ENCODE measurements at places on chromosomes 4 and X.

- DNase-seq = no peak
Measured at GRCh38 chr4:140947506-140947905, 185.8 kb downstream of the RNF150 start.

DNA sequence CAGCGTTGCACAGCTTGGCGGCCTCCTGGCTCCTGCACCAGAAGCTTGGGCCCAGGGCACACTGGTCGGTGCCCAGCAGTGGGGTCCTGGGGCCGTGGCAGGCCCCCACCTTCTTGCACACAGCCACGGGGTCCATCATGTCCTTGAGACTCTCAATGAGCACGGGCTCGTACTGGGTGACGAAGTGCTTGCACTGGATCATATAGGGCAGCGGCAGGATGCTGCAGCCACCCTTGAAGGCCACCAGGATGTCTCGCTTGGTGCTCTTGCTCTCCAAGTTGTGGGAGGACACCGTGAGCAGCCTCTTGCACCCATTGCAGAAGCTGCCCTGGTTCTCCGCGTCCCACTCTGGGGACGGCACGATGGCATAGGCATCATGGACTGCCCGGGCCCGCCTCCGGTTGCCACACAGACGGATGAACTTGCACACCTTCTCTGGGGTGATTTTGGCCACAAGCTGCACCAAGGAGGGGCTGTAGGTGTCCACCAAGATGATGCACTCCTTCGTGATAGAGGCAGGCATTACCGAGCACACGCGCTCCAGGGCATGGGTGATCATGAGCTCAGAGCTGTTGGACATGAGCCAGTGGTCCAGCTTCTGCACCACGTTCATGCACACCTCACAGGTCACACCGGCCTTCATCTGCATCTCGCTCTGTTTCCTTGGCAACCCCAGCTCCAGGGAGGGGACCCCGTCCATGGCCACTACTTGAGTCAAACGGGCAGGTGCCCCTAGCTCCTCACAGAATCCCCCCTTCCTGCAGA lies 1.2 kb downstream of the PSAPL1 start:
- no peak for DNase-seq

DNA sequence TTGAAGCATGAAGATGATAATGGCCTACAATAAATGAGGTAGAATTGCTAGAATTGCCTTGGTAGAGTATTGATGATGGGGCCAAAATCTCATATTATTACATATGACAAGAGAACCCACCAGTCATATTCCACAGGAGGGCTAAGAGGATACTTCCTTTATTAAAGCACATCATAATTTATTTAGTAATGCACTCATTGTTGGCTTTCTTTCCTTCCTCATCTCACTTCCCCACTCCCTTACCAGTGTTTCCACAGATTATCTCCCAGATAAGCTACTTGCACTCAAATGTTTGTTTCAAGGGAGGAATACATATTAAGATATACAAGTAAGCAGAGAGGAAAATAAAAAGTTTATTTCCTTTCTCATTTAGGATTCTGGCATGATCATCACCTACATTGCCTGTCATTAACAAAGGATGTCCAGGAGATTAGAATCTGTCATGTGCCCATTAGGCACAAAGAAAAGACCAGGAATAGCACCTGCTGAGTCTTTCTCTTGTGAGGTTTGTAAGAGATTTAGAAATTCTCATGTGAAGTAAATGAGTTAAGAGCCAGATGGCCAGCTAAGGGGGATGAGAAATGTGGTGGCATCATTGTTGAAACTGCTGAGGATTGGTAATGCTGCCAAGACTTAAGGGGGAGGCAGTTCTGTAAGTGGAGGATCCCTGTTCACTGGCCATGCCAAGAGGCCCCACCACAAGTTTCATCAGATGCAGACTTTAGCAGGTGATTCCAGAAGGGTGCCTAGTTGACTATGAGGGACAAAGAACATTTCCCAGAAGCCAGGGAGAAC lies 52.4 kb upstream of the PRDM8 start:
- no peak for DNase-seq

DNA sequence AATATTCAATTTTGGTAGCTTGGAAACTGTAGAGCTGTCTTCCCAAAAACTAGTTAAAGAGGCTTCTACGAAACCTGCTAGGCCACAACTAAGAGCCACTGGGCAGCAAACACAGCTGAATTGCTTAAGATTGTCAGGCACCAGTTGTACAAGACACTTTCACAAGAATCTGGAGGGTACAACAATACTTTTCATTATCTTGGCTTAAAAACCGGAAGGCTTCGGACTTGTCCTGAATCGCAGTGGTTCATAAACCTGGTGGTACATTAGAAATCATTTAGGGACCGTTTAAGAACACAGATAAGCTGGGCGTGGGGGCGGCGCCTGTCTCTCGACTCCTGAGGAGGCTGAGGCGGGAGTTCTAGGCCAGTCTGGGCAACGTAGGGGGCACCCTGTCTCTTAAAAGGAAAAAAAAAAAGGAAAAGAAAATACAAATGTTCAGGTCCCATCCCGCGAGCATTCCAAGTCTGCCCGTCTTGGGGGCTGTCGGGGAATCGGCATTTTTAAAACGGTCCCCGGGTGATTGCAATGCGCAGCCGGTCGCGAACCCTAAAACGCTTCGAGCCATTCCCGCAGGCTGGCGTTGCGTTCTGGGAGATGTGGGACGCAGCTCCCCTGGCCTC lies 763 bp downstream of the PYURF start:
- peak; percentile 2 for DNase-seq

GRCh38 chr4:86924811-86925210 lies 10.0 kb upstream of the AFF1 start:
- DNase-seq = no peak

- no peak for DNase-seq
Measured at GRCh38 chr4:23855912-23856605, 33.8 kb downstream of the PPARGC1A start.

DNA sequence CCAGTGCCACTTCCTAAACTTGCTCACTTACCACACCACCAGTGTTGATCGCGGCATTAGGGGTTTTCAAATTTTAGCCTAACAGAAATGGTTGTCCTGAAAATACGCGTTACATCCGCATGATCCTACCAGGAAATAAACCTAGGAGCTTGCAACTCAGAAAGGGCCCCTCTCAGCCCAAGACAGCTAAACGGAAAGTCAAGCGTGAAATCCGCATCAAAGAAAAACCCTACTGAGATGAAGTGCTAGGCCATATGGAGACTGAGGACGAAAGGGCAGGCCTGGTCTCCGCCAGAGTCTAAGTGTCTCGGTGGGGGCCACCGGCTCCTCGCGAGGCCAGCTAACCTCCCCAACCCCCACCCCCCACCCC lies 626 bp downstream of the YTHDC1 start:
- no peak for DNase-seq

GRCh38 chr4:1331591-1332353 lies 15.2 kb upstream of the UVSSA start:
- DNase-seq = no peak

- DNase-seq = no peak
Measured at GRCh38 chr4:16728849-16729248, 169.6 kb downstream of the LDB2 start.

DNA sequence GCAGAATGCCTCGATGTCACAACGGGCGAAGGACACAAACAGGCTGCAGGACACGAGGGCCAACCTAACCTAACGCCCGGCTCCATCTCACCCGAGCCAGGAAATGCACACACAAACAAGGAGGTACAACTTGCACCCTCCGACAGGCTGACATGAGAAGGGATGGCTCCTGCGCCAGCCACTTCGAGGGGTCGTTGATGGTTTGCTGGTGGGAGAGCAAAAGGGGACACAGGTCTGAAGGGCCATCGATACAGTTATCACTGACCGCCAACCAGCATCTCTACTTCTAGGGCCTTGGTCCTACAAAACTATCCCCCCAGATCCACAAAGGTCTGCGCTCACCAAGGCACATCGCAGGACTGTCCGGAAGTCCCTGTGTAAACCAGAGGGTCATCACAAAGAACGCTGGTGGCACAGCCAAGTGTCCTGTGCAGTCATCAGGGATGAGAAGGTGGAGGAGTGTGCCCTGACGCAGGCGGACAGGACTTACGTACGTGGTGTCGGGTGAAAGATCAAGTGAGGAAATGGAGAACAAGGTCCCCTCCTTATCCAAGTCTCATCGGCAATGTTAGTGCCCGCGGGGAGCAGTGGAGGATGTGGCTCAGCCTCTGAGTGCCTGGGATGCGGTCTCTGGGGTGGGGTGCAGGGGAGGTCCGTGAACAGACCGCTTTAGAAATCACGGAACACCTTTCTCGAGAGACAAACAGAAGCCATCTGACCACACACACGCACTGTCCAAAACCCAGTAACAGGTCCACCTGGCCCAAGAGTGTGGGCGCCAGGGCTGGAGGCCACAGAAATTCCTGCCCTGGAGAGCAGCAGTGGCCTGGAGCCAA lies 7.0 kb downstream of the MXD4 start:
- DNase-seq = no peak

DNA sequence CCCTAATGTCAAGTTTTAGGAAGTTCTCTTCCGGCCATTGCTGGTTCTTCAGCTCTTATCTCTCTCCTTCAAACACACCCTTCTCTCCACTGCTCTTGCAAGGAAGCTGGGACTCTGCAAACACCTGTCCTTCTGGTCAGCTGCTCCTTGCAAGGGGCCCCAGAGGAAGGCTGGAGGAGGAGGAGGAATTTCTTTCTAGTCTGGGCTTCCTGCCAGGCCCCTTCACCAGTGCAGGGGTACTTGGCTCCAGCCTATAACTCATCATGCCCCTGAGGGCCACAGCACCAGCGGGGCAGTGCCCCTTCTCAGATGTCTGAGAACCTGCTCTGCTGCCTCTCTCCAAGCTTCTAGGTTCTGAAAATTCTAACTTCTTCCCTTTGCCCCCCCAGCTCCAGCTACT lies 46.7 kb downstream of the REELD1 start:
- no peak for DNase-seq

DNA sequence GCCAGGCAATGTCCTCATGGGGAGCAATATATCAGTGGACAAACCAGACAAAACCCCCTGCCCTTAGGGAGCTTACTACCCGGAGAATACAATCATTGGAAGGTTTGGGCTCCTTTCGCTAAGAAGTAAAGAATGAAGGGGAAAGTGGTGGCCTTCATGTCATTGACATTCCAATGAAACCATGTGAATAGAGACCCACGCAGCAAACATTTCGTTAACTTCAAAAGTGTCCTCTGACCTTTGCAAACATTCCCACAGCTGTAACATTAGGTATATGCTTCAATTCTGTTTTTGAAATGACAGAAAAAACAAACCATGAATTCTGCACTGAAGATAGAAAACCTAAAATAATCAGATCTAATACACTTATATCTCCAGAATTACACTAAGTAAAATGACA lies 7.0 kb downstream of the ATP8A1 start:
- DNase-seq = no peak

- no peak for DNase-seq
Measured at GRCh38 chr4:141977433-141977832, 341.1 kb downstream of the IL15 start.

GRCh38 chr4:7649741-7650531 lies 215.2 kb upstream of the PSAPL1 start:
- DNase-seq = peak; percentile 29

DNA sequence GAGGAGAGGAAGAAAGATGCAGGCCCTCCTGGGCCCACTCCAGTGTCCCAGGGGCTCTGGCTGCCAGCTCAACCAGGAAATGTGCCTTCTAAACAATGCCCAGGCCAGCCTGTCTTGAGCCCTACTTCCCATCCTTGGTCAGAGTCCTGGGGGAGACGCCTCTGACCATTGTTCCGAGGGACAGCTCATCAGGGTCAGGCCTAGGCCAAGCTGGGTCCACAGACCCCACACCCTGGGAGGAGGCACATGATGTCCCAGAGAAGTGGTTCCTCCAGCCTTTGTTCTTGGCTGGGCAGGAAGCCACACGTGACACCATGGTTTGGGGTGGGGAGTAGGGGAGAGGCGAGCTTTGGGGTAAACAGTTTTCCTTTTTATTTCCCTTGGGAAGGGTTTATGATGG lies 102.5 kb downstream of the EFNB1 start:
- DNase-seq = no peak

GRCh38 chr4:2786794-2787229 lies 6.1 kb upstream of the SH3BP2 start:
- DNase-seq = no peak

- no peak for DNase-seq
Measured at GRCh38 chr4:164293743-164294142, 460.2 kb upstream of the SMIM31 start.

GRCh38 chrX:150692296-150692695 lies 900 bp upstream of the MTMR1 start:
- DNase-seq = no peak

GRCh38 chrX:45479835-45480422 lies 279.3 kb upstream of the DIPK2B start:
- no peak for DNase-seq

GRCh38 chr4:87241336-87241735 lies 20.9 kb upstream of the KLHL8 start:
- no peak for DNase-seq

GRCh38 chrX:1390621-1391369 lies 1.1 kb downstream of the SLC25A6 start:
- DNase-seq = no peak

DNA sequence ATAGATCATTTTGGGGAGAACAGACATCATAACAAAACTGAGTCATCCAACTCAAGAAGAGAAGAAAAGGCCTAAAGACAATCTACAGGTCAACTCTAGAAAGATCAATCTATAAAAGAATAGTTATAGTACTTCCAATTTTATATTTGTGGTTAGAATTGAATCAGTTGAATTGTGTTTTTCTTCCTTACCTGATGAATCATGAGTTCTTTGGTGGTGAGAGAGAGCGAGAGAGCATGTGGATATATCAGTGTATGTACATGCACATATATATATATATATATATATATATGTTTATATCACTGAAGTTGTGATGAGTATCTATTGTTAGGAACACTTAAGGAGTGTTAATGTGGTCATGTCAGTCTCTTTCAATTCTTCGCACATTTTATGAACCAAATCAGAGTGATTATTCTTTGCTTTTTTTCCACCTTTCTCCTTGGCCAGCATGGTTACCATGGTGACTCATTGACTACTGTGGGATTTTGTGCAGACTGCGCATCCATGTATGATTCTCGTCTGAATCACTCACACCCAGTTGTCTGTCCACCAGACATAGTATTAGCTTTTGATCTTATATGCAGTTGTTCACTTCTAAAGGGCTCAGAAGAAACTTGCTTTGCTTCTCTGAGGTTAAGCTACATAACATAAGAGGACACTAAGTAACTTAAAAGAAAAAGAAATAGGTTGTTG lies 90.4 kb upstream of the RAB40AL start:
- no peak for DNase-seq

DNA sequence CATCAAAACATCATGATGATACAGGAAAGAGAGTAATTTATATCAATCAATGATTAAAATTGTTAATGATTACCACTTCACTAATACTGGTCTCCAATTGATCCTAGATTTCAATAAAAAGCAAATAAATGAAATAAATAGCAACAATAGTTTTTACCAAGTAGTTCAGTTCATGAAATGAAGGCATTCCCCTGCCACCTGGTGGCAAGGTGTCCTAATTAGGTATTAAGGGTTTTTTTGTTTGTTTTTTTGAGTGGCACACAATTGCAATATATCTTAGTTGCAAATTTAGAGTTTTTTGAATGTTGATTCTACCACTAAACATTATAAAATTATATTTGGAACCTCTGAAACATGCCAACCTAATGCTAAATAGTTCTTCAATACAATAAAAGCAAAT lies 157.4 kb upstream of the PDE5A start:
- DNase-seq = no peak
